Foreskin melanocyte (primary cell): ENCODE measurements at places on chromosomes 3 and 15.

GRCh38 chr3:134675726-134676256 lies 25.0 kb upstream of the KY start:
- DNase-seq = no peak

DNA sequence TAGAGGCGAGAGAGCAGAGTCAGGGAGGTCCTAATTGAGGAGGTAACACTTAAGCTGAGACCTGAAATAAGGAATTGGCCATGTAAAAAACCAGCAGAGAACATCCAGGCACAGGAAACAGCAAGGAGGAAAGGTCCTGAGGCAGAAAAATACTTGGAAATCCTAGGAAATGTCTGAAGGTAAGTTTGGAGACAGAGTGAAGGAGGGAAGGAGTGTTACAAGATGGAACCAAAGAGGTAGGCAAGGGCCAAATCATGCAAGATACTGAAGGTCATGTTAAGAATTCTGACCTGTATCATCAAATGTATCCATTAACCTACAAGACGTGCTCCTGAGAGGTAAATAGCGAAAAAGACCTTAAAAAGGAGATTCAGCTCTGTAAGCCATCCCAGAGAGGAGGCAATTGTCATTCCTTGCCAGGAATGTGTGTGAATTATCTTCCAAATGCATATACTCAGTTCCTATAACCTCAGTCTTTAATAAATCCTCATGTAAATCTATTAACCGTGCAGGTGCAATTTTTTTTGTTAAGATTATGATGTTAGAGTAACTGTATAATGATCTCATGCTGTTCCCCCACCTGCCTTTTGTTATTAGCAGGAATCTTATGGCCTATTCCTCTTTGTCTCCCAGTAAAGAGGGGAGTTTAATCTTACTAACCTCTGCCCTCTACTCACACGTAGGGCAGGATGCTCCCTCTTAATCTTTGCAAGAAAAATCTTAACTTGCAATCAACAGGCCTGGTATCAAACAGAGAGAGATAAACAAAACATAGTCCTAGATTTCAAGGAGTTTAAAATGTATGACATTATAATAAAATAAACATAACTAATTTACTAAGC lies 166.9 kb downstream of the ULK4 start:
- no peak for DNase-seq

DNA sequence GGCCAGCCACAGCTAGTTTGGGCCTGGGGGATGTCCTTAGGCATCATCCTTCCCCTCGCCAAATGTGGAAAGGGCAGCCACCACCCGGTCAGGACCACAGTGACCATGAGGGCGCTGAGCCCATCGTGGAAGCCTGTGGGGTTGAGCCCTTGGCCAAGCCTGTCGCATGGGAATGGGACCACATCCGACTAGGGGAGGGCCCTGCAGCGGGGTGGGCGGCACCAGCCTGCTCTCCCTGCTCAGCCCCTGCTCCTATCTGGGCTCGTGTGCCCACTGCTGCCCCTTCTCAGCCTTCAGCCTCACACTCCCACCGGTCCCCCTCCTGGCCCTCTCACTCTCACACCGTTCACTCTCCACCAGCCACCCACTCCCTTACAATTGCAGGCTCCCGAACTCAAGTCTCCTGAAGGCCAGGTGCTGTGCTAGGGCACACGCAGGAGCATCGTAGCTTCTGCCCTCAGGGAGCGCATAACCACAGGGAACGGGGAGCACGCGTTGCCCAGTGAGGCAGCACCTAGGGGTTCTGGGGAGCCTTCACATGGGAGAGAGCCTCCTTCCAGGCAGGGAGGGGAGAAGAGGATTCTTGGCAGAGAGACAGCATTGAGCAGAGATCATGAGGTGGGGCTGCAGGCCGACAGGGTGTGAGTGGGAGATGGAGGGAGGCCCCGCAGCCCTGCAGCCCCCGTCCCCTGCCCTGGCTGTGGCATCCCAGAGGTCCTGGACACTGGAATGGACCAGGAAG lies 26.1 kb downstream of the LOXL1 start:
- no peak for DNase-seq

DNA sequence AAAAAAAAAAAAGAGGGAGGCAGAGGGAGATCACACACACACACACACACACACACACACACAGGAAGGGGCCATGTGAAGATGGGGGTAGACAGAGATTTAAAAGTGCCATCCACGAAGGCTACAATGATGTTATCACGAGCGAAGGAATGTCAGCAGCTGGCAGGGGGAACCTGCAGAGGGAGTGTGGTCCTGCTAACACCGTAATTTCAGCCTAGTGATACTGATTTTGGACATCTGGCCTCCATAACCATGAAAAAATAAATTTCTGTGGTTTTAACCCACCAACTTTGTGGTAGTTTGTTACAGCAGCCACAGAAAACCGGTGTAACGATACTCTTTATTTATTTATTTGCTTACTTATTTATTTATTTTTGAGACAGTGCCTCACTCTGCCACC lies 76.0 kb downstream of the TMCO5A start:
- no peak for DNase-seq

DNA sequence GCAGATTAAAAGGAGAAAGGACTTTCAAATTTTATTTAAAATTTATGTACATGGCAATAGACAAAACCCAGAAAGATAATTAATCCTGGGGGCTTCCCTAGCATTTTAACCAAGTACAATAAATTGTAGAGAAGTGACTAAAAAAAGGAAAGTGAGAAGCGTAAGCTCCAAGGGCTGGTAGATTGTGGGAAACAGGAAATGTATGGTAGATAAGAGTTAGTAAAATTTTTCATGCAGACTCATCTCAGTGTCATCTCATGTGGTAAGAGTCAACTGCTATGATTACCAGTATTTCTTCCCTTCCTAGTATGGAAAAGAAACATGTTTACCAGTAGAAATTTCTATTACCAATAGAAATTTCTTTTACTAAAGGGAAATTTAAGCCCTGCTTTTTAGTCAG lies 464.3 kb upstream of the AGTR1 start:
- no peak for DNase-seq

DNA sequence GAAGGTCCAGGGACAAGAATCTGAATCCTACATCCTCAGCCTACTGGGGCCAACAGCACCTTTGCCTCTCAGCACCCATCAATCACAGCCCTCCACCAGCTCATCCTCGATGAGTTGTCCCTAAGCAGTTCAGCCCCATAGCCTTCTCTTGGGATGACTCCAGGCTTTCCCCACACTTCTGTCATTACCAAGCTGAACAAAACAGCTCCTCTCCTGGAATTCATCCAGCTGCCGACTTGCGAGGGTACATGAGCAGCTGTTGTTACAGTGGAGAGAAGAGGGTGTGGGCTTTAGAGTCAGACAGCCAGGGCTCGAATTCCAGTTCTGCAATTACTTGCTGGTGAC lies 69.0 kb upstream of the THBS1 start:
- DNase-seq = no peak

GRCh38 chr3:178588628-178589027 lies 52.4 kb downstream of the KCNMB2 start:
- DNase-seq = no peak

GRCh38 chr3:5036858-5037257 lies 57.6 kb downstream of the BHLHE40 start:
- DNase-seq = no peak

- DNase-seq = no peak
Measured at GRCh38 chr3:36803091-36803791, 38.9 kb upstream of the DCLK3 start.

GRCh38 chr3:110066206-110066605 lies 728.9 kb upstream of the DPPA4 start:
- no peak for DNase-seq

- DNase-seq = no peak
Measured at GRCh38 chr15:88843334-88843733, 40.1 kb downstream of the ACAN start.

DNA sequence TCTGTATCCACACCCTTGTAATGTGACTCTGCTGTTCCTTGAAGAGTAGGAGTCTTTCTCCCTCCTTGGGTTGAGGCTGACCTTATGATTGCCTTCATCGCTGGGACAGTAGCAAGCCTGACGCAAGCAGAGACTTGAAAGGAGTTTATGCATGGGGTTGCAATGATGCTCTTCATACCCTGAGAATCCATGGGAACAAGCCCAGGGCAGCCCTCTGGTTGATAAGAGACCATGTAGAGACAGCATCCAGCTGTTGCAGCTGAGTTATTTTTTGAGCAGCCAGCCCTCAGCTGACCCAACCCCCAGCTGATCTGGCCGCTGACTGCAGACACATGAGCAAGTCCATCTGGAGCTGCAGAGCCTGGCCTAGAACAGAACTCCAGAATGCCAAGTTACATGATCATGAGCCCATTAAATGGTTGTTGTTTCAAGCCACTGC lies 60.6 kb upstream of the ARNT2 start:
- DNase-seq = peak; percentile 45

- DNase-seq = no peak
Measured at GRCh38 chr15:69497667-69498066, 45.0 kb downstream of the RPLP1 start.

DNA sequence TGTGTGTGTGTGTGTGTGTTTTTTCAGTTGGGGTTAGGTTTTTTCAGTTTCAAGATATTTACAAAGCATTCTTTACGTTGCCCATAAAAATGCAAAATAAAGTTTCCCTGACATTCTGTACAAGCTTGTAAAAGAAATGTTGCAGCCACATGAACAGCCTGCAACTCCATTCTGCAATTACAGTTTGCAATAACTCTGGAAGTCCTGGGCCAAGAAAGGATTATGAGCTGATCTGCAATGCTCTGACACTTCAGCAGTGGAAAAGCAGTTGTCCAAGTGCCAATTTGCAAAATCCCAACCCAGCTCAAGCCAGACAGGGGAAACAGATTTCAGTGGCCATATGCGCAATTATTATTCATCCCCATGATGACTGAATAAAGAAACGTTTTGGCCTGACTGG lies 322.1 kb downstream of the MEX3B start:
- DNase-seq = no peak

DNA sequence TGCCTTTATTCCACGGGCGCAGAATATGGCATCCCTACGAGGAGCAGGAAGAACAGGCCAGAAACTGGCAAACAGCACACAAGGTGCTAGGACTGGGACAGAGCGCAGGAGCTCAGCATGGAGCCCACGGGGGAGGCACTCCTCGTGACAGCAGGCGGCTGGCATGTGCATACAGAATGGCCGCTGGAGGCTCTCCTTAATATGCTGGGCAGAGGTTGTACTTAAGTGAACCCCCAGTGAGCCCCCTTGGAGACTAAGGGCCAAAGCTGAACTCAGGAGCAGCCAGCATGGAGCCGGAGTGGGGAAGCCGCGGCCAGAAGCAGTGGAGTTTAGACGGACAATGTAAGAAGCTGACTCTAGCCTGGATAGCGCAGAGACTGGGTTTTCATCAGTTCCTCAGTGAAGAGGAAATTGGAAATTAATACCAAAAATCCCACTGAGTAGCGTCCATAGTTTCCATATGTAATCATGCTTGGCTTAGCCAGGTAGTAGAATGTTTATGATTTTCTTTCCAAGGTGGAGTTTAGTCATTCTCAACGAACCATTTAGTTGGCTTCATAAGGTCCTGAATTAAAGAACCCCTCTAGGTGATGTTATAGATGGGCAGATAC lies 69.4 kb downstream of the EPHB3 start:
- DNase-seq = no peak

DNA sequence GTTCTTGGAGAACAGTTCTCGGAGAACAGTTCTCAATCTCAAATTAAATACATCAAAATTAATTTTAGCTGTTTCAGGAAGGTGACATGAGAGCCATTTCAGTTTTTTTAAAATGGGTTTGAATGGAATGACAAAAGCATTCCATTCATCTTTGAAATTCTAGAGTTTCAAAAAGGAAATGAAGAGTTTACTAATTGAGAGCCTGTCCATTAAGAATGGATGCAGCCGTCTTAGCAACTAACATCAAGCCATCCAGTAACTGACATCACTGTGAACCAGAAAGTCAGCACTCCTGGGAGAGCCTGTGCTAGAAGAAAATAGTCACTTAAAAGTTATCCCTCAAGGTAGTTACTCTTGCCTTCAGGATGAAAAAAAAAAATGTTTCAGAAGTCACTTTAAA lies 47.0 kb upstream of the FSTL1 start:
- no peak for DNase-seq

- DNase-seq = no peak
Measured at GRCh38 chr15:93372865-93373223, 283.8 kb upstream of the RGMA start.

DNA sequence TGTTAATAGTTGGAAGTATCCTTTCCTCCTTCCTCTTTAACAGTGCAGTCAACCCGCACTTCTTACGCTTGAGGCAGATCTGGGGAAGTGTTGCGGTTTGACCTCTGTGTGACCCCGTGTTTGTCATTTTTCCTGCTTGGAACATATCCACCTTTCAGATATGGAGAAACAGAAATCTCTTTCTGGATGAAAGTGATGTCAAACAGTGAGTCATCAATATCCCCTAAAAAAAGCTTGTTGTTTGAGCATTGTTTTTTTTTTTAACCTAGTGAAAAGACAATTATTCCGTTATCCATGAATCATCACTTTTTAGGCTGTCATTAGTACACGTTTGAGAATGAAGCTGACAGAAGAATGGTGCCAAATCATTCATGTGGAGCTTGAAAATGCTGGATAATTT lies 293.7 kb downstream of the ARPP21 start:
- DNase-seq = peak; percentile 80

DNA sequence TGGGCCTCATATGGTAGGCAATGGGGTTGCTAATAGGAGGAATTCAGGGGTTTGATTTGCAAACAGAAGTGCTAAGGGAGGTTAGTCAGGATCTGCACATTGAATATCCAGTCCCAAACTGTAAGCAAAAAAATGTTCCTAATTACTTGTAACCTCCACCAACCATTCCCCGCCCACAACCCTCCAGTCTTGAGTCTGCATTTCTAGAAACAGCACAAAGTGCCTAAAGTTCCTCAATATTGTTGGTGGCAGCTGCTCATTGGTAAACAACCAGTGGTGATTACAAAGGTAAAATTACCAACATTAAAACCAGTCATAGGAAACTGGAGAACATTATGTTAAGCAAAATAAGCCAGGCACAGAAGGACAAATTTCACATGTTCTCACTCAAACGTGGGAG lies 18.9 kb downstream of the HDC start:
- DNase-seq = no peak

- DNase-seq = no peak
Measured at GRCh38 chr3:128072454-128073184, 20.4 kb downstream of the SEC61A1 start.
